ENCODE measurements at places on chromosomes 5 and 9.

- DNase-seq = no peak
Observed at GRCh38 chr9:133472277-133472645, 6.6 kb downstream of the SLC2A6 start.

- no peak for DNase-seq
Observed at GRCh38 chr5:139273322-139273571, 20.3 kb upstream of the MATR3 start.

- peak; percentile 27 for DNase-seq
Observed at GRCh38 chr5:50958852-50959457, 292.5 kb downstream of the PARP8 start.

DNA sequence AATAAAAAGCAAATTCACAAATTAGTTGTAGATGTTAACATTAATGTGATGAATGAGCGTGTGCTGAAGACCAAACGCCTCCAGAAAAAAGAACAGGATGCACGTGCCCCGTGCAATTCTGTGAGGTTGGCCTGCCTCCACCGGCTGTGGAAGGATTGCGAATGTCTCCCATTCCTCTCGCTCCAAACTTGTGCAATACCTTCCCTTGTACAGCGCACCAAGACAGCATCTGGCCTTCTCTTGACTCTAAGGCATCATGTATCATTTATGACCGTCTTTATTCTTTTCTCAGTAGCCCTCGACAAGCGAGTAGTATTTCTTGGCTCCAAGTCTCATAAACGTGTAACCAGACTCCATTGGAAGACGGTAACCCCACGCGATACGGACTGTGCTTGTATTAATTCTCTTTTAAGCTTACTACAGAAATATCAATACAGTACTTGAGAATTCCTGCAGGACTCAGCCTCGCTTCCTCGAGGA, 1.5 kb upstream of the TESK1 start:
- peak; percentile 29 for DNase-seq

GRCh38 chr5:115936031-115936430, 26.2 kb upstream of the LVRN start:
- no peak for DNase-seq

- DNase-seq = peak; percentile 85
Observed at GRCh38 chr5:176837707-176838115, 27.4 kb downstream of the UNC5A start.

- peak; percentile 54 for DNase-seq
Observed at GRCh38 chr5:151772029-151772845, 483 bp downstream of the G3BP1 start.

DNA sequence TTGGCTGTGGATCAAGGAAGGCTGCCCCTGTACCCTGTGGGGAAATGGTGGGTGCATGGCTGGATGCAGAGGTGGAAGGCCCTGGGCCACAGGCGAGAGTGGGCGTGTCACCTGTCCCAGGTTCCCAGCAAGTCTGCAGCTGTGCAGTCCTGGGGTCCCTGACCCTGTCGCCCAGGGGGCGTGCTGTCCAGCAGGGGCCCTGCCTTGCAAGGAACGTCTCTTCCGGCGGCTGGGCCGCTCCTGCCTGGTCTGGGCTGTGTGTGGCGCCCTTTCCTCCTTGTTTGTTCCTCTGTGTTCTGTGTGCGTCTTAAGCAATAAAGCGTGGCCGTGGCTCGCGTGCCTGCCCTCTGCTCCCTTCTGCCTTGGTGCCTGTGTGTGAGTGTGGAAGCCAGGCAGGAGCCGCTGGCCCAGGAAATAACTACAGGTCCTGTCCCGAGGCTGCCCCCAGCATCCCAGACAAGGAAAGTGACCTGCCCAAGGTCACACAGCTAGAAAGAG, 8.4 kb downstream of the SLC2A6 start:
- no peak for DNase-seq

- DNase-seq = no peak
Observed at GRCh38 chr5:151456321-151456940, 9.0 kb downstream of the SLC36A1 start.
